ELR (cell line): ENCODE measurements at places on chromosomes 7 and 10.

DNA sequence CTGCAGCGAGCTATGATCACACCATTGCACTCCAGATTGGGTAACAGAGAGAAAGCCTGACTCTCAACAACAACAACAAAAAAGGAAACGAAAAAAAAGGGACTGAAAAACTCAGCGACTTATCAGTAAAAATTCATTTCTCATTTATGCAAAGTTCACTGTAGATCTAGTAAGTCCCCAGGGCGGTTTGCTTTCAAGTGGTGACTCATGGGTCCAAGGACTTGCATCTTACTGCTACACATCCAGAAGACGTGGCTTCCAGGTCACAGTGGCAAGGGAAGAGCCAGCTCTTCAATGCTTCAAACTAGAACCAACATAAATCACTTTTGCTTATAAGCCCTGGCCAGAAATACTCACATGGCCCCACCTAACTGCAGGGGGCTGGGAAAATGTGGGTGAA lies 178.3 kb upstream of the AUTS2 start:
- DNase-seq: no peak

DNA sequence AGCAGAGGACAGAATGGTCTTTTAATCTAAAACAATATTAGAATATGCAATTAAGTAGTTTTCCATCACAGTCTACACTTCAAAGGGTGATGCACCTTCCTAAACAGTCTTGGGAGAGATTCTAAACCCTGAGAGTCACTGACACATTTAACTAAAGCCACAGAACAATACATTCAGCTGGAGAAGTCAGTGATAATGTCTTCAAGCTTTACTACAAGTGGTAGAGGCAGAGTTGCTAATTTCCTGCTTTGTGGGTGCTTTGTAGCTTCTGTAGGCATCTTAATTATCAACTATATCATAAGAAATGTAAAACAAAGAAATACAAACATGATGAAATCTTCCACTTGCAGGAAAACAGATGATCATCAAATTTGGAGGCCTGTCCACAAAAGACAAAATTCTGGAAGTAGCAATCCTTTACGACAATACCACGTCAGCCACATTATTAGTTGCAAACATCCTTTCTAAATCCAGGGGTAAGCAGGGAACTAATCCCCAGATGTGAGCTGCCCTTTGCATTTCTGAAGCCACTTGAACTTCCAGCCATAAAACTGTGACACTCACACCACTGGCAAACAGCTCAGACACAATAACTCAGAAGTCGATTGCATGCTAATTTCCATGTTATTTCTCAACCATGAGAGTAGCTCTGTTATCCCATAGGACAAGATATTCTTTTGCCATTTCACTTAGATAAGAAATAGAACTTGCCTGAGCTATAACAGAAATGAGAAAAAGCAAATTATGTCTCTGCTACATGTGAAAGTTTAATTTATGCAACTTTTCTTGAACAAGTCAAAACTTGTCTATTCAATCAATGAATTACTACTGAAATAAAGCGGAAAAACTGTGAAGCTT lies 212.2 kb downstream of the FAM107B start:
- DNase-seq: no peak

GRCh38 chr10:51384971-51385370 lies 310.7 kb downstream of the PRKG1 start:
- no peak for DNase-seq

GRCh38 chr7:24169077-24169624 lies 114.8 kb upstream of the NPY start:
- DNase-seq: no peak

GRCh38 chr7:76424413-76425111 lies at the start of gene ZP3:
Gene ZP3, plus strand, starts transcription at chr7:76424950. Its CDS starts 15 bp downstream, at chr7:76424965.
- no peak for DNase-seq

DNA sequence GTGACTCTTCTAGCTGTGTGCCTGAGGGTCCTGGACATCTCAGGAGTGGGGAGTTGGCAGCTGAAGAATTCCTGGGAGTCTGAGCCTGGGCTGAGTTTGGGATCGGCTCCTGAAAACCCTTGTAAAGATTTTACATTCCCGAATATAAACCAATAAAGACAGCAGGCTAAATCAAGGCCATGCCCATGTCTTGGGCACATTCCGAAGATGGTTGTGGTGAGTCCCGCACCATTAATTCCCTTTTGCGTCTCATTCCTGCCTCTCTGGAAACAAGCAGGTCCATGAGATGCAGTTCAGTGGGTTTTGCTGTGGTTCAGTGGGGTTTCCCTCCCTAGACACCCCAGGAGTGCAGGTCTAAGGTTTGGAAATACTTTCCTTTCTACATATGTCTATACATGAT lies 90.9 kb downstream of the COL26A1 start:
- no peak for DNase-seq

DNA sequence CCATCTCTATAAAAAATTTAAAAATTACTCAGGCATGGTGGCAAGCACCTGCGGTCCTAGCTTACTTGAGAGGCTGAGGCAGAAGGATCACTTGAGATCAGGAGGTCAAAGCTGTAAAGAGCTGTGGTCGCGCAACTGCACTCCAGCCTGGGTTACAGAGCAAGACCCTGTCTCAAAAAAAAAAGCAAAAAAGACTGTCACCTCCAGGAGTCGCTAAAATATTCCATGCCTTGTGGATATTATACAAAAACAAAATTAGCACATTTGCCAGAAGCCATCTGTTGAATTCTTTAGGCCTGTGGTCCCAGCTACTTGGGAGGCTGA lies 87.0 kb upstream of the SDK1 start:
- DNase-seq: no peak

GRCh38 chr10:19178675-19179074 lies 130.1 kb downstream of the MALRD1 start:
- no peak for DNase-seq

GRCh38 chr10:113716109-113716910 lies 35.2 kb upstream of the PLEKHS1 start:
- DNase-seq: no peak

DNA sequence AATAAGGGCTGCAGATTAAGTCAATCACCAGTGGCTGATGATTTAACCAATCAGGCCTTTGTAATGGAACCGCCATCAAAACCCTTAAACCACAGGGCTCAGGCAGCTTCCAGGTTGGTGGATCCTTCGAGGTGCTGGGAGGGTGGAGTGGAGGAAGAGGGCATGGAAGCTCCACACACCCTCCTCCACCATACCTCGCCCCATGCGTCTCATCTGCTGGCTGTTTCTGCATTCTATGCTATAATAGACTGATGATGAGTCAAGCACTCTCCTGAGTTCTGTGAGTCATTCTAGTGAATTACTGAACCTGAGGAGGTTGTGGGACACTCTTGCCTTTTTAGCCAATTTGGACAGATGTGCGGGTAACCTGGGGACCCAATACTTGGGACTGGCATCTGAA lies 43.9 kb downstream of the CHST15 start:
- peak; percentile 35 for DNase-seq

DNA sequence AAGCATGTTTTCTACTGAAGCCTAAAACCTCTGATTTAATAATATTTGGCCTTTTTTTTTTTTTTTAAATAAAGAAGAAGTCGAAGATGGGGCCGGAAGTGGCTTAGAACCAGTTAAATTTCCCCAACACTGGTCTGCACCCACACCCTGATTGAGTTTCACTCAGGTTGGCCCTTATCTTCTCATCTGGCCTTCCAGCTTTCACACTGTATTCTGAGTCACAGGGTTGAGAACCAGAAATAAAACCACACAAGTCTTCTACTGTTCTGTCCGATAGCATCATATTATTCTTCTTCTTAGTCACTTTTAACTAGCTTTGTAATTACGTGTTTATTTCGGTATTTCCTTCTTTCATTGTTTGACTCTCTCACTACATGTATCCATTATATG lies 9.9 kb downstream of the ZNF365 start:
- DNase-seq: peak; percentile 98

- peak; percentile 62 for DNase-seq
Measured at GRCh38 chr7:96303686-96304443, 18.0 kb downstream of the SLC25A13 start.

DNA sequence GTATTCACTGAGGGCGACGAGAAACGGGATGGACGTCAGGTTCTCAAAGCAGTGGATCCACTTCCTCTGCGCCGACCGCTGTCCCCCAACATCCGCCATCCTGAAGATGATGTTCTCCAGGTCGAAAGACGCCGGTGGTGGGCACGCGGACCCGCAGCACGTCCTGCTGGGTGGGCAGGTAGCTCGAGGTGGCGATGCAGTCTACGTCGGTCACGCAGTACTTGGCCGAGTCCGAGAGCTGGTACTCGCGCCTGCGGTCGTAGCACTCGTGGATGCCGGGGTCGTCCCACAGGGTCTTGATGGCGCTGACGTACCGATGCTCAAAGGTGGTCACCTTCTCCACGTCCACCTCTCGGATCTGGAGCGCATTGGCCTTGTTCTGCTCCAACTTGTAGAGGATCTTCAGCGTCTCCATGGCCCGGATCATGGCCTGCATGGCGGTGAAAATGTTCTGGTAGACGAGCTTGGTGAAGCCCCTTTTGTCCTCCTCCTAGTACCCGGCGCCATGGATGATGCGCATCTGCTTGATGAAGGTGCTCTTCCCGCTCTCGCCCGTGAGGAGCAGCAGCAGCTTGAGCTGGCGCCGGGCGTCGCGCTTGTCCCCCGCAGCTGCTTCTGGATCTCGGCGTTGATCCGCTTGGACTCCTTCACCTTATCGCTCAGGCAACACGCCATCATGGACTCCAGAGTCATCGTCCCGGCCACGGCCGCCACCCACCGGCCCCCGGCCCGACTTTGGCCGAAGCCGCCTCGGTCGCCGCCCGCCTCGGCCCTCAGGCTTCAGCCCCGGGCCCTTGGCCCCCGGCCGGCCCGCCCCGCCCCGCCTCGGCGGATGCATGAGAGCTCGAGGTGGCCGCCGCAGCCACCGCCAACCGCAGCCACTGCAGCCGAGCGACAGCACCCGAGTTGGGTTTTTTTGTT lies 122.9 kb upstream of the KCTD7 start:
- no peak for DNase-seq

DNA sequence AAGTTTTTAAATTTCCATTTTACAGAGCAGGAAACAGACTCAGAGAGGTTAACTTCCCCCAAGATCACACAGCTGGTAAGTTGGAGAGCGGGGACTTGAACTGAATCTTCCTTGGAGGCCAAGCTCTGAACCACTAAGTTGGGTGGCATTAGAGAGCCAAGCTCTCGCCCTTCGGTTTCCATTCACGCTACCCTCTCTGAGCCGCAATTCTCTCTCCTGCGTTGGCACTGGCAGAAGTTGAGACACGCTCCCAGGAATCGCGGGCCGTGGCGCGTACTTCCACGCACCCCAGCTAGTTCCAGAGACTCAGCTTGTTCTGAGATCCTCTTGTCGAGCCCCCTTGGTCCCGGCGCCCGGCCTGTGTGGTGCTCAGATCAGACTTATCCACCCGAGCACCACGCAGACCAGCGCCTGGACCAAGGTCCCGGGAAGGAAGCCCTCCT lies 29.3 kb upstream of the VAX1 start:
- no peak for DNase-seq

DNA sequence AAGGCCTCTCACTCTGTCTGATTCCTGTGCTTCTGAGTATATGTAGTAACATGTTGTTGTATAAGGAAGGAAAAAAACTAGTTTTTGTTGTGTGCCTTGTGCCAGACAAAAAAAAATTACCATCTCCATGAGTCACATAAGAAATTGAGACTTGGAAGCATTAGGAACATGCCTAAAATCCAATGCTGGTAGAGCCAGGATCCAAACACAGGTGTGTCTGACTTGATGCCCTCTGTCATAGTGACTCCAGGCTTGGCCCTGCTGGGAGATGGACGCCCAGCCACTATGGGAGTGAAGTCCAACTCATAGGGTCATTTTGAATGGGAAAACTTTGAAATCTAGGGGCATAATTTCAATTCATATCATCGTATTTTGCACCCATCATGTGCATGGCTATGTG lies 38.0 kb downstream of the PYROXD2 start:
- no peak for DNase-seq

GRCh38 chr7:148264933-148265557 lies 325.5 kb upstream of the C7orf33 start:
- peak; percentile 51 for DNase-seq

DNA sequence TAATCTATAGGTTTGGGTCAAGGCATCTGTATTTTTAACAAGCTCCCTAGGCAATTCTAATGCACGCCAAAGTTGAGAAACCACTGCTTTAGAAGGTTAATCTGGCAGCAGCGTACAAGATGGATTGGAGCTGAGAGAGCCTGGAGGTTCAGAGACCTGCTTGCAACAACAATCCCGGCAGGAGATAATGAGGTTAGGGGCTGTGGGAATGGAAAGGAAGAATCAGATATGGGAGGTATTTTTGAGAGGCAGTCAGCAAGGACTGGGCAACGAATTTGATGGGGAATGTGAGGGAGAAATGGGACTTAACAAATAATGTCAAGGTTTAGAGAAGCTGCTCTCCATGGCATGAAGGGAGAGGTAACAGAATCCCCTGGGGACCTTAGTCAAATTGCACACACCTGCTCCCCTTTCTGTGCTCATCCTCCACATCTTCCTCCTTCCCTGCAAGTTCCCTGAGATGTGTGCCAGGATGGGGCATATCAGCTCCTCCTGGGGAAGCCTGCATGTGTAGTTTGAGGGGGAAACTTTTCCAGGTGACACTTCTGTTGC lies 731.0 kb upstream of the GALNT17 start:
- DNase-seq: no peak

- DNase-seq: no peak
Measured at GRCh38 chr10:126115886-126116285, 219.5 kb downstream of the FANK1 start.

DNA sequence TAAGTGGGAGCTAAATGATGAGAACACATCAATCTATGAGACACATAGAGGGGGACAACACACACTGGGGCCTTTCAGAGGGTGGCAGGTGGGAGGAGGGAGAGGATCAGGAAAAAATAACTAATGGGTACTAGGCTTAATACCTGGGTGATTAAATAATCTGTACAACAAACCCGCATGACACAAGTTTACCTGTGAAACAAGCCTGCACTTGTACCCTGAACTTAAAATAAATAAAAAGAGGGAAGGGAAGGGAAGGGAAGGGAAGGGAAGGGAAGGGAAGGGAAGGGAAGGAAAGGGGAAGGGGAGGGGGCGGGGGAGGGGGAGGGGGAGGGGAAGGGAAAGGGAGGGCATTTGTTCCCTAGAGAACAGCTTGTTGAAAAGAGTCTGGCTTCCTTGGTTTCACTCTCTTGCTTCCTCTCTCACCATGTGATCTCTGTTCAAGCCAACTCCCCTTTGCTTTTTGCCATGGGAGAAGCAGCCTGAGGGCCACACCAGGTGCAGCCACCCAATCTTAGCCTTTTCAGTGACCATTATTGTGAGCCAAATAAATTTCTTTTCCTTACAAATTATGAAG lies 57.7 kb downstream of the FAM13C start:
- no peak for DNase-seq

DNA sequence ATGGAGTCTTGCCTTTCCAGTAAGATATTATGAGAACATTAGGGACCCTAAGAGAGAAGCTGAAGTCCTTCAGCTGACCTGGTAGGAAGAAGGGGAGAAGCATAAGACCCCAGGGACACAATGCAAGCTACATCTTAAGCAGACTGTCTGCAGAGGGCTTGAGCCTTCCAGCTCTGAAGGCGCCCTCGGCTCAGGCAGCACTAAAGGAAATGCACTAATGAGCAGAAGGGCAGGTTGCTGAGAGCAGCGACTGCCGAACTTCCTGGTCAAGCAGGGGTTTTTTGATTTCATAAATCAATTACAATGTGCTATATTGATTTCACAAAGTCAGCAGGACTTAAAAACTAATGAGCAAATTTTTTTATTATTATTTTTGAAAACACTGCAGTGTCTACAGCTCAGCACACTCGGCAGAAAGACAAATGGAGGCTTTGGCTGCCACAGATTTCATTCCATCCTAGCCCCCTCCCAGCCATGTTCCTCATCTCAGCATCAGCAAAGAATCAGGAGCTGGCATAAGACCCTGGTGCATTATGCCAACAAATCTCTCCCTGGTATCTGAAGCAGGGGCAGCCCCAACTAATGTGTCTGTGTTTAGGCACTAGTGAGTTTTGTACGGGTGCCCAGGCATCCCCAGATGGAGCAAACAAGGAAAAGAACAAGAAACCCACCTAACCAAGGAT lies 57.1 kb downstream of the LRRTM3 start:
- no peak for DNase-seq
